NCI-H187 (cell line): ENCODE measurements at places on chromosomes 11 and 22.
A peak's percentile ranks its signal among the peaks of the same experiment; 100 is the strongest.

GRCh38 chr22:49807780-49808708 is 19.6 kb downstream of the BRD1 start:
- no peak for DNase-seq

DNA sequence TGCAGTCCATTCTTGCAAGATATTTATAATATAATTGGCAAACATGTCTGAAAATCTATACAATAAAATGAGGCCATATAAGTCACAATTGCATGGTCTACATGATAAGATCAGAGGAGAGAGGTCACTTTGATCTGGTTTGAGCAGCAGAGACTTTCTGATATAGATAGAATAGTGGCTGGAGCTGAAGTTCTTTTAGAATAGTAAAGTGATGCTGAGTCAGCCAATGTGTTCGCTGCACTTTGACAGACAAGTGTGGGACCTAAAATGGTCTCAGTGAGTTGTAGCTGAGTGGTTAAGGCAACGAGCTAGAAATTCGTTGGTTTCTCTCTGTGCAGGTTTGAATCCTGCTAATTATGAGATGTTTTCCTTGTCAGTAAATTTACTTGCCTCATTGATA is 257.0 kb upstream of the C11orf87 start:
- no peak for DNase-seq

DNA sequence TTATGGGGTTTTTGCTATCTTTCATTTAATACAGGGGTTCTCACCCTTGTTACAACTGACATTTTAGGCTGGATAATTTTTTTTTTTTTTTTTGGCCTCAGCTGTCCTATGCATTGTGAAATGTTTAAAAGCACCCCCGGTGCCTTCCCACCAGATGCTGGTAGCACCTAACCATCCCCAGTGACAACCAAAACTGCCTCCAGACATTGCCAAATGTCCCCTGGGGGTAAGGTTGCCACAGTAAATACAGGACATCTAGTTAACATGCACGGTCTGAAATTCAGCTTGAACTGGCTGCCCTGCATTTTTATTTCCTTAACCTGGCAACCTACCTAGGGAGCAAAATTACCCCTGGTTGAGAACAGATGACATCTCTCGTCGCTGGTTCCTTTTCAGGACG is 72.4 kb downstream of the CYTH4 start:
- DNase-seq: no peak

DNA sequence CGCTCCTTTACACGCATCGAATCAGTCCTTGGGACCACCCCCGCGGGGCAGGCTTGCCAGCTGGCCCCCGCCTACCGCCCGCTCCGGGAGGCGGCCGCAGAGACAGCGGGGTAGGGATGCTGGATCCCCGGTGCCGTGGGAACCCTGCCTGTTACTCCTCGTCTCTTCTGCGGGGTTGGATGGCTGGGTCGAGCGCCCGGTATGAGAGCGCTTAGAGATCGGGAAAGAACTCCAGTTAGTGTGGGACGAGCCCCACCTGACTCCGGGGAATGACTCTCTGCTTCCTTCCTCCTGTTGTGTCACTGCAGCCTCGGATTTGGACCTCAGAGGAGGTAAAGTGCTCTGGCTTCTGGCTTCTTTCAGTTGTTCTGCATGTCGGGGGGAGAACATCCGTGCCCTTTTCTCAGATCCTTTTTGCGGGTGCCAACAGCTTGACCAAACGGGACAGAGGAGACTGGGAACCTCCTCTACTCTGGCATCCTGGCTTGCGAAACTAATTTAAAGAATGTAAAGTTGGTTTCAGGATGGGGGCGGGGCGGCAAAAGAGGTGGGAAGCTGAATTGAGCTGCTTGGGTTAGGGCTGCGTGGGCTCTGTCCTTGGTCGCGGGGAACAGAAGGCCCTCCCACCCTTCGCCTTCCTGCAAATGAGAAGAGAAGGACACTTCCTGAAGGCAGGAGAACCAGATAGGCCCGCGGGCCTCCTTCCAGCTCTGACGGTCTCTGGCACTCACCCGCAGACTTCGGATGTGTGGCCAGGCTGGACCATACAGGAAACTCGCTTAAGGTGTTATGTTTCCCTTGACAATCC is 938 bp downstream of the LAYN start:
- no peak for DNase-seq

DNA sequence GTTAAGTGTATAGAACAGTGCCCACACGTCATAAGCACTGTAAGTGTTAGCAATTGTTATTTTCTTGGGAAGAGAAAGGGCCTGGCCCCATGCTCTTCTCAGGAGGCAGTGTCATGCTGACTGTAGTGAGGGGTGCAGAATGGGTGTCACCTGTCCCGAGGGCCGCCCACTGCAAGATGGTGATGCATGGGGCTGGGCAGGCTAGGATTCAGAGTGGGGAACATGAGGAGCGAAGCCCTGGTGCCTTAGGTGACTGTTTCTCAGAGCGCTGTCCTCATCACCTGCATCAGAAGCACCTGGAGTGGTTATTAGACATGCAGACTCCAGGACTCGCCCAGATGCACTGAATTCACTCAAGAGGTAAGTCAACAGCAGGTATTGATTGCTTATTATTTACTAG is 101.0 kb upstream of the PARVA start:
- DNase-seq: peak; percentile 93
